ENCODE measurements at places on chromosomes 7 and 10.

DNA sequence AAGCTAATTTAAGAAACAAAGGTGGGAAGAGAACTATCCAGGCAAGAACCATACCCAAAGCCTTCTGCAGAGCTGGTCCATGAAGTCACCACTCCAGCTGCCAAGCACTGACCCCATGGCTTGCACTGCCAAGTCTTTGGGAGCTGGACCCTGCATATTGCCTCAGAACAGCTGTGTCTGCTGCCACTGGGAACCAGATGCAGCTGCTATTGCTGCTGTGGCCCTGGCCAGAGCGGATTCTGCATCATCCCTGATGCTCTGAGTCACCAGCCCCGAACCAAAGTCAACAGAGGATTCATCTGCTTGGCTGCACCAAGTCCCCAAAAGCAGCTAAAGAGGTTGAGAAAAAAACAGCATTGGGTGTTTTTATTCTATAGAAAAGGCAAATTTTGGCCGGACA lies 39.2 kb upstream of the GSAP start:
- no peak for DNase-seq

- no peak for DNase-seq
Measured at GRCh38 chr7:27704422-27705199, 35.4 kb upstream of the TAX1BP1 start.

- DNase-seq, result no peak
Measured at GRCh38 chr10:51384971-51385370, 310.7 kb downstream of the PRKG1 start.

- DNase-seq, result no peak
Measured at GRCh38 chr10:104809288-104810090, 168.4 kb downstream of the SORCS3 start.

GRCh38 chr10:3972460-3973301 lies 187.7 kb upstream of the KLF6 start:
- peak; percentile 14 for DNase-seq

GRCh38 chr7:145860809-145861208 lies 255.8 kb upstream of the CNTNAP2 start:
- no peak for DNase-seq

DNA sequence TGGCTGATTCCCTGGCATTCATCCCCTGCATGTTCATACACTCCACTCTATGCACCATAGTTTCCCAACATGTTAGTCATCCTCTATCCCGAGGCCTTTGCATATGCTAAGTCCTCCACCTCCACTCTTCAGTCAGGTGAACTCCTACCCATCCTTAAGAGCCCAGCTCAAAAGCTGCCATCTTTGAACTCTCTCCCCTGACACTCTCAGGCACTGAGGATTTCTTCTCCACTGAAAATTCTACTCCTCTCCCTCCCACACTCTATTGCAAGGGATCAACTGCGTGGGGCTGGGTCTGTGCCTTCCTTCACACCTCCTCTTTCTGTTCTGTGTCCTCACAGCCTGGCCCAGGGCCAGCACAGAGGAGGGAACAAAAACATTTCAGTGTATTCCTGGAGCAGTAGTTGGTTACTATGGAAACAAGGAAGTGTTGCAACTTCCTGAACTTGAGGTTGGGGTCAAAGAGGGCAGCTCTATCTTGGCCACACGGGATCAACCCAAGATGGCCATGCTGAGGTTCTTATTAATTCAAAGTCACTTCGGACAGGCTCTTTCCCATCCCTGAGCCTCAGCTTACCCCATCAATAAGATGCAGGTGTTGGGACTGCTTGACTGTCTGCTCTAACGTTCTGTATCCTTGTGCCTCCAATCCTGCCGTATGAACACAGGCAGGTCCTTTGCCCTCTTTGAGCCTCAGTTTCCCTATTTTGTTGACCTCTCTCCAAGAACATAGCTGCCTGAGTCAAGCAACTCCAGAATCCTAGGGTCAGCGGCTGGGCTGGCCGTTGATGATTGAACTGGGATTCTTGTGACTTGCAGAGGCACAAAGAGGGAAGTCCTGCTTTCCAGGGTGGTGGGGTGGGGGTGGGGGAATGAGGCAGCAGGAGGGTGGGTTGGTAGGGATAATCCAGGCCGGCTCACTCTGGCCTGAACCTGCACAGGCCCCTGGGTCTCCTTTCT lies 15.5 kb downstream of the ZMIZ1 start:
- DNase-seq, result peak; percentile 29

- no peak for DNase-seq
Measured at GRCh38 chr7:33901847-33902246, 3.5 kb upstream of the BMPER start.

GRCh38 chr7:44415510-44415909 lies 74.9 kb downstream of the NUDCD3 start:
- DNase-seq, result no peak

- no peak for DNase-seq
Measured at GRCh38 chr7:14999331-14999730, 96.8 kb upstream of the DGKB start.

DNA sequence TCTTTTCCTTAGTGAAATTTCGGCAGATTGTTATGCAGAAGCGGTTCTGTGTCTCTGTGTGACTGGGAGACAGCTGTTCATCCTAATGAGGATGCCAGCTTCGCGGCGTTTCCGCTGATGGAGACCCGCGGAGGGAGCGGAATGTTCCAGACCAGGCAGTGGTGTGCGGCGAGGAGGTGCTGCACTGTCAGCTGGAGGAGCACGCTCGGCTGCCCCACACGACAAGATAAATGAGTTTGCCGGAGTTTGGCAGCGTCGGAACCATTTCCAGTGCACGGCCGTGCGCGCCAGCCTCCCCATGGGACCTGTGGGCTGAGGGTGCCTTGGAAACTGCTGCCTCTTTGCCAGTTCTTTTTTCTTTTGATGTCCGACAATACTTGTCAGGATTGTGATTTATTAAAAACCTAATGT lies 64.6 kb downstream of the WDR37 start:
- DNase-seq, result no peak
